ENCODE measurements at places on chromosomes 7 and 10.

DNA sequence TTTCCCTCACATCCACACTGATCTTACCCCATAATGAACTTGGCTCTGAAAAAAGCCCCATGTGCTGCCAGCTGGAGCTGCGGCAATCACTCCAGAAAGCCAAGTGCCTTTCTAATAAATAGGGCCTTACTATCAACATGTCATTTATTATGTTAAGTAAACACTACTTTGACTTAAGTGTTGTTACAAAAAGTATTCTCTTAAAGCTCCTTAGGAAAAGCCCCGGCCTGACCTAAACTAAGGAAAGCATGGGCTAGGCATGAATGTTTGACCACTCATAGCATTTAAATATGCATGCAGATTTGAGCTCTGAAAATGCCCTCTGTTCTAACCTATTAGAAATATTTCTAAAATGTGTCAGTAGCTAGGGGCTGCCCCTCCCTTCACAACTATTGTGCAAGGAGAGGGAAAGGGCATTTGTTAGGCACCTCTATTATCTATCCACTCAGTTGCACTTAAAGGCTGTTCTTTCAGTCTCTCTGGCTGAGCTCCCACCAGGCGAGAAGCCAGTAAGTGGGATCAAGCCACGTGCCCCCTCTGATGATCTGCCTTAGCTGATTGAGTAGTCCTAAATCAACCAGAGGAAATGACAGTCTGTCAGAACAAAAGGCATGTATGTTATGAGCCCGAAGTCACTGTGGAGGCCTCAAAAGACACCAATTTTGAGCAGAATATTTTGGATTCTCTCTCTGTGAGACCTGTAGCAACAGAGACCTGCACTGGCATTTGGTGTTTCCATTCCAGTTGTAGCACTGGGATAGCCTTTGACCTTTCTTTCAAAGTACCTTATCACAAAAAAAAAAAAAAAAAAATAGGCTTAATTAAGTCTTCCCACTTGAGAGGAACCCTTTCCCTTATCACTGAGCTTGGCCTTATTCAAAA is 77.1 kb downstream of the ITGB8 start:
- DNase-seq: peak; percentile 86

GRCh38 chr7:90660100-90660499 is 64.0 kb downstream of the CDK14 start:
- DNase-seq: no peak

- no peak for DNase-seq
Measured at GRCh38 chr7:120504386-120504785, 231.4 kb downstream of the KCND2 start.

- peak; percentile 56 for DNase-seq
Measured at GRCh38 chr10:124875596-124875995, 66.3 kb upstream of the ZRANB1 start.

DNA sequence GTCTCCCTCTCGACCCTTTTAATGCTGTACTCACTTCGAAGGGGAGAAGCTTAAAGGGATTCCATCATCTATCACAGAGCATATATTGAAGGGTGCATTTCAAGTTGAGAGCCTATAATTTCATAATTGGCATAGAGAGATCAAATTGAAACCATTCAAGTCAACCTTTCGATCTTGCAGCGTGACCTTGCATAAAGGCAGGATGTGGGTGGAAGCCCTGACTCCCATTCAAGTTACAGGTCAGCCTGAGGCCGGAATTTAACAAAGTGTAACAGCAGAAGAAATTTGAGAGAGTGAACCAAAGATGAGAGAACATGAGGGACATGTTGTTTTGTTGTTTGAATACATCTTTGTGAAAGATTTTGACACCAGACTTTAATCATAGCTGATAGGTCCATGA is 195.3 kb upstream of the TPK1 start:
- no peak for DNase-seq
